Cardiac septum (tissue), 1 donor: ENCODE measurements at places on chromosomes 7 and 10.

DNA sequence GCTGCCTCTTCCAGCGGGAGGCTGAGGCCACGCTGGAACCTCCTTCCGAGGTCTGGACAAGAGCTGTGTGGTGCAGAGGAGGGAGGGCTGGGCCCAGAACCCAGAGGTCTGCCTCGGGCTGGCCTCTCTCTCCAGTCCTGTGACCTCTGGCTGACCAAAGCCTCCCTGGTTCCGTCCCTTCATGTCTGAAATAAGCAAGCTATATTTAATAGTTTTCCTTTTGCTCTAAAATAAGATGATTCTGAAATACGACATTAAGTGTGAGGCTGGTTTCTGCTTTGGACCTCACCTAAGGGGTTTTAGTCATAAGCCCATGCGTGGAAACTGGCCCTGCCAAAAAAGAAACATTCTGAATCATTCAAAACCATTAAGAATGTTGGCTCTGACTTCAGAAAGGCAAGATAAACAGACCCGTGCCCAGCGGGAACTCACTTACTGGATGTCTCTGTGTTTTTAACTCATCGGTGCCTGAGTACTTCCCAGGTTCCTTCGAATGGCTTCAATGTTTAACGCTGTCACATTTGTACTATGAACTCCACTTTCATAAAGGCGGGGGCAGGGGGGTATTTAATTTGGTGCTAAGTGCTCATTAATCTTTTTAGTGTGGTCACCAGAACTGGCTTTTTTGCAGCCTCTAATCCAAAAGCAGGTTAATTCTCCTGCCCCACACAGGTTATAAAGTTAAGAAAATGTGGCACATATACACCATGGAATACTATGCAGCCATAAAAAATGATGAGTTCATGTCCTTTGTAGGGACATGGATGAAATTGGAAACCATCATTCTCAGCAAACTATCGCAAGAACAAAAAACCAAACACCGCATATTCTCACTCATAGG, 157.5 kb upstream of the KLF14 start:
- no peak for DNase-seq

- no peak for DNase-seq
These were observed 254.3 kb downstream of the CDK14 start for GRCh38 chr7:90850471-90850870.

DNA sequence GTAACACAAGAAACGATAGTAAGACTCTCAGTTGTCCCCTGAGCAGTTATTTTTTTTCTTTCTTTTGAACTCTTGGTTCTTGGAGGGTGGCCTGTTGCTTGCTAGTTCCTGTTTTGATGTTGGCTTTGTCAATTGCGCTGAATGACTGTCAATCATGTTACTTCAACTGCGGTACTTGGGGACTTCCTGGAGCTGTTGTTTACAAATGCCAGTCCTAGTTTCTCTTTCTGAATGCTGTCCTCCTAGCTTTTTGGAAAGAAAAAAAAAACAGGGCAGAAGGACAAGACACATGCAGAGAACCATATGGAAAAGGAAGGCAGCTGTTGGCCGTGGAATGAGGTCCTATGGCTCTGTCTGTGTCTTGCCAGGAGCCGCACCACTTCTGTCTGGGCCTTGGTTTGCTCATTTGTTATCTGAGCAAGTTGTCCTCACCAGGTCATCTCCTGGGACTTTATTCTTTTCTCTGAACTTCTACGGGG, 7.0 kb upstream of the PDCD4 start:
- no peak for DNase-seq

GRCh38 chr7:47763063-47763974, 181.4 kb upstream of the TNS3 start:
- DNase-seq = no peak

DNA sequence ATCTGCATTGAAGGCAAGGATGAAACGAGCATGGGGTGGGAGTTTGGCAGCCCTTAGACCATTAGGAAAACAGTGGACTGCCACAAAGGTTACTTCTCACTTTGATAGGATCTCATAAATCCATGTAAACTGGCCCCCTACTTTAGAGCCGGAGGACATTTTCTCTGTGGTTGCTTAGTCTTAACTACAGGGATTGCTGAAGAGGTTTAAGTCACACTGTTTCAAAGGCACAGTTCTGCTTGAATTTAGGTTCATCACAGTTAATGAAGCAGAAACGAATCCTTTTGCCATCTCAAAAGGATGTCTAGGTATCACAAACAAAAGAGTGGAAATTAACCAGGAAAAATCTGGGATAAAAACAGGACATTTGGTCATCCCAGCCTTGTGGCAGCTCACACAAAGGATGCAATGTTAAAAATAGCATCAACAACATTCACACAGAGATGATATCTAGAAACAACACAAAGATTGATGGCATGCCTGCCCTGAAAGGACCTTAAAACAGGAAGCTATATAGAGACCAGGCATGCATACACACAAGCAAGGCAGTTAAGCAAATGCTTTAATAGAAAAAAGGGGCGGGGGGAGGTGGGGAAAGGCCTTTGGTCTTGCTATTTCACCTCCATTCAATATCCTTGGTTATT, 74.0 kb downstream of the DOCK4 start:
- no peak for DNase-seq

DNA sequence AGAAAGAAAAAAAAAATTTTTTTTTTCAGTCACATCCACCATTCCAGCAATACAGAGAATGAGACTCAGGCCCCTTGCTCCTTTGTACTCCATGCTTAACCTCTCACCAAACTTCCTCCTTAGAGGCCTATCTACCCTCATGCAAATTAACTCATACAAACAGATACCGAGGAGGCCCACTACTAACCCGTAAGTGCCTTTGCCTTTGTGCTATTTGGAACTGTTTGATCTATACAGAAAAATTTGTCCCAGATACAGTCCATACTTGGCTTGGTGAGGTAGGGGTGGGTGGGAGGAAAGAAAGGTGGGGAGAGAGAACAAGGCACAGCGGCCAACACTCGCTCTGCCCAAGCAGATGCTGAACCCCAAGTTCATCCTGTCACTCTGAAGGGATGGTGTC, 87.8 kb upstream of the DUSP5 start:
- DNase-seq = no peak

DNA sequence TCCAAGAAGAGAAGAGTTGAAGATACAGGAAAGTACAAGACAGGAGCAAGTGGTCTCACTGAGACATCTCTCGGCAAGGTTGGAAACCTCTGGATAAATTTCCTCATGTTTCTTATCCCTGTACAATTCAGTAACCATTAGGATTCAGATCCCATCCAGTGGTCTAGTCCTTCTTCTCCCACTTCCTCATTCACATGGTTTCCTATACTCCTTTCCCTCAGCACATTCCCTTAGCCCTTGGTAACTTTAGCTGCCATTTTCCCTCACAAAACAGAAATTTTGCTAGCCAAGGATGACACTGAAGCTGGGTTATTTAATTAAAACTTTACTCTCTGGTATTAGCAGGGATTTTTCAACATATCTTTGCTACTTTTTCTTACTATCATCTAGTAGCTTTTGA, 82.6 kb downstream of the CPED1 start:
- no peak for DNase-seq

- no peak for DNase-seq
These were observed 27.9 kb downstream of the CD36 start for GRCh38 chr7:80666376-80666775.

DNA sequence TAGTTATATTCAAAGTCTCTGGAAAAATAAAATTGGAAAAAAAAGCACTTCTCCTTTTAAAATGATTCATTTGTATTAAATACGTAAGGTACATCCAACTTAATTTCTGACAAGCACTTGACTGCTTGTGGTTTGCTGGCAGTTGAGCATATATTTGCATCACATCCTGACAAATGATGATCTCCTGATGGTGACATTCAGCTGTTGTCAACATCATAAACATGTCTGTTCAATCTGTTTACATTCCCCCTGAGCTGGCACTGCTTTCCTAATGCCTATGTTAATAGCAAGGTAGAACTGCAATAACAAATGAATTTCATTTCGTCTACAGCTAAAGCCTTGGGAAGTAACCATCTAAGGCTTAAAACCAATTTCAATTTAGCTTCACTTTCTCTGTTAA, 24.4 kb downstream of the TSPAN12 start:
- DNase-seq = no peak

- DNase-seq = no peak
These were observed 10.6 kb upstream of the CPVL start for GRCh38 chr7:29156907-29157452.

- no peak for DNase-seq
These were observed 123.0 kb upstream of the CTBP2 start for GRCh38 chr10:125283191-125283835.

DNA sequence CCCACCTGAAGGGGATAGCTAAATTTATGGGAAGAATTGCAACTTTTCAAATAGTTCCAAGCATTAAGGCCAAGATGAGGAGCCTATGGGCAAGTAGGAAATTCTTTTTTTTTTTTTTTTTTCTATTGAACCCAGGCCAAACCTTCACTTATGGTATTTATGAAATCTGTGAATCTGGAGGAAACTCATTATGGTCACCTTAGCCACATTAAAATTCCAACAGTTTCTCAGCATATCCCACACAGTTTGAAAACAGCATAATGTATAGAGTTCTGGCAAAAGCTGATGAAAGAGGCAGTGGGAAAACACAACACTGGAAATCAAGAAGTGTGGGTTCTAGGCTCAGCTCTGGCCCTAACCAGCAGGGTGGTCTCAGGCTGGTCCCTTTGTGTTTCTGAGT, 236.9 kb downstream of the PTEN start:
- no peak for DNase-seq

GRCh38 chr7:88185650-88186049, 34.2 kb downstream of the SRI start:
- DNase-seq = no peak

- no peak for DNase-seq
These were observed 93.7 kb downstream of the MDFIC start for GRCh38 chr7:115015619-115016018.

- no peak for DNase-seq
These were observed 79.5 kb downstream of the HIF1AN start for GRCh38 chr10:100615241-100615640.

- no peak for DNase-seq
These were observed 187.6 kb upstream of the KLF14 start for GRCh38 chr7:130921391-130922180.

GRCh38 chr7:4051696-4052095, 630.4 kb upstream of the FOXK1 start:
- DNase-seq = no peak

DNA sequence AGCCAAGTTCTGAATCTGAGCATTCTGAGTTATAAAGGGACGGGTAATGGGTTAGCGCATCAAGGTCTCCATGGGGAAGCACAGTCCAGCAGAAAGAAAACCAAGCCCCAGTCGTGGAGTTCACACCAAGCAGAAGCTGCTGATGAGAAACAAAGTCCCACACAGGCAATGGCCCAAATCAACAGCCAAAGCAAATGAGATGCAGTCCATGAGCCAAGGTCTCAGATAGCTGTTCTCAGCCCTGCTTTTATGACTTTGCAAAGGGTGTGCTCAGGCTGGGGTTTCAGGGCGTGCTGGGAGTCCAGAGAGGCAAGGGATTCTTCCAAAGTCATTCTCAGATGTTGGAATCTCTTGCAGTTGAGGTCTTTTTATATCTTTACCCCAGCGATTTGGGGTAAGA, 32.0 kb downstream of the THNSL1 start:
- no peak for DNase-seq

- DNase-seq = no peak
These were observed 21.3 kb upstream of the EVX1 start for GRCh38 chr7:27221201-27221797.

DNA sequence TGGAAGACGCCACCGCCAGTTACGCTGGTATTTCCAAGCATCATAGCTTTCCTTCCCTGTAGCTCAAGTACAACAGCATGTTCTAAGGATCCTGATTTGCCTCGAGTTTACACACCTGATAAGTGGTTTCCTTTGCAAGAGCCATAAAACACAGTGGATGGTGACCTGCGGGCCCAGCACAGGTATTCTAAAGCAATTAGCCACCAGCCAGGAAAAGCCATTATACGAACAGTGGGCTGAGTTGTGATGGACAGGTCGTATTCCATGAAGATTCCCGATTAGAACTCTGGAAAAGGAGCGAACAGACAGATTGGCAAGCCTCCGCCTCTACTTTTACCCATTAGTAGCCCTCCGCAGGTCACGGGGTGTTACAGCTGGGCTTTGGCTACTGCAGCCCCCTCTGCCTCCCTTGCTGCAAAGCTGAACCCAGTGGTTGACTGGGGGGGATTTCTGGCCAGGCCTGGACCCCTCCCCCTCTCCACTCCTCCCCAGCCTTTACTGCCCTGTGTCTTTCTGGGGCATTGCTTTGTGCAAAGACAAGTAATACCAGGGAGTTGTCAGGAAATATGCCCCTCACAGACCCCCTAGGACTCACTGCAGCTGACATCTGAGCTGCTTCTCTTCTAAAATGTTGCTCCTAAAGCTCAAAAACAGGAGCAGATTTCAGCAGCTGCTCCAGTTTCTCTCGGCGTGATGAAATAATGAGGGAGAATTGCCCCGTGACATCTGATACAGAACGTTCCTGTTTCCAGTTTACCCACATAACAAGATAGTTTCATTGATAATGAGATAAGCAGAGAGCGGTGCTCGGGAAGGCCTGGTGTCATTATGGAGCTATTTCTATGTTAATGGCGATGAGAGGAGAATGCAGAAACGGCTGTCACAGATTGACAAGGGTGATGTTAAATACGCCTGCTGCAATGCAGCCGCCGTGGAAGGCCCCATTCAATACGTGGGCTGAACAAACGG, 214.4 kb downstream of the CCSER2 start:
- no peak for DNase-seq

- DNase-seq = no peak
These were observed 307.9 kb upstream of the SP8 start for GRCh38 chr7:21094589-21094988.

- DNase-seq = no peak
These were observed 106.0 kb downstream of the CUBN start for GRCh38 chr10:17023386-17024298.

- no peak for DNase-seq
These were observed 71.8 kb downstream of the ZNF438 start for GRCh38 chr10:30959836-30960210.

- no peak for DNase-seq
These were observed 216.4 kb downstream of the NRG3 start for GRCh38 chr10:82091413-82091812.

- DNase-seq = no peak
These were observed 382.7 kb upstream of the LRGUK start for GRCh38 chr7:133744451-133744850.

DNA sequence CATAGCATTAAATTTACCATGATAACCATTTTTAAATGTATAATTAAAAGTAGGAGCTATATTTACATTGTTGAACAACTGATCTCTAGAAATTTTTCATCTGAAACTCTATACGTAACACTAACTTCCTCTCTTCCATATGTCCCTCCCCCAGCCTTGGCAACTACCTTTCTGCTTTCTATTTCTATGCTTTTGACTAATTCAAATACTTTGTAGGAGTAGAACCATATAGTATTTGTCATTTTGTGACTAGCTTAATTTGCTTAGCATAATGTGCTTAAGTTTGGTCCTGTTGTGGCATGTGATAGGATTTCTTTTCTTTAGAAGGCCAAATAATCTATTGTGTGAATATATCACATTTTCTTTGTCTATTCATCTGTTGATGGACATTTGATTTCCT, 225.3 kb upstream of the POT1 start:
- DNase-seq = no peak

GRCh38 chr7:158054611-158055010, 533.0 kb downstream of the PTPRN2 start:
- DNase-seq = peak; percentile 39
